ENCODE measurements at places on chromosomes 3 and 15.

- peak; percentile 33 for DNase-seq
These were observed 23.0 kb upstream of the MEF2A start for GRCh38 chr15:99542828-99543227.

GRCh38 chr15:36585774-36586173 is 6.3 kb downstream of the CDIN1 start:
- DNase-seq, result no peak

DNA sequence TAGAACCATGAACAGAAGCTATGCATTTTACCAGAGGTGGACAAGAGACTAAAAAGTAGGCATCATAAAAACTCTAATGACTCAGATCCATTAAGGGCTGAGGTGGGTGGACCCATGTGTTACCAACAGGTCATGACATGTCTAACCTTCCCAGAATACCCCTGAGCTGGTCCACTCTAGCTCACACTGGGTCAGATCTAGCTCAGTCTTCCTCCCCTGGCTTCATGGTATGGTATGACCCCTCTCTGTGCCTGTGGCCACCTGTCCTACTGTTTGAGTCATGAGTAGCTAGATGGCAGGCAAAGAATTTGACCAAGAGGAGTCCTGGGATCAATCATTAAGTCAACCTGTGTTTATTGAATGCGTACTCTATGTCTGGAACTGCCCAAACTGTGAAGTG is 340.4 kb downstream of the EPHB1 start:
- no peak for DNase-seq

- peak; percentile 99 for DNase-seq
These were observed 50.3 kb downstream of the CHSY1 start for GRCh38 chr15:101201411-101202174.

GRCh38 chr3:160129459-160130061 is 95.7 kb upstream of the C3orf80 start:
- DNase-seq, result peak; percentile 98

- DNase-seq, result peak; percentile 99
These were observed 414.9 kb downstream of the RBMS3 start for GRCh38 chr3:29695643-29696198.

Measured in AG10803 (cell line).